ENCODE measurements at places on chromosomes 12 and 14. TPM values are rescaled to one million over a fixed set of nuclear protein-coding genes. Genes with fewer than 3 reads are reported as not detected.

- no peak for DNase-seq
Observed at GRCh38 chr12:77537663-77538062, 293.0 kb upstream of the NAV3 start.

The ESPL1 gene
- 4.6 TPM for polyA plus RNA-seq

DNA sequence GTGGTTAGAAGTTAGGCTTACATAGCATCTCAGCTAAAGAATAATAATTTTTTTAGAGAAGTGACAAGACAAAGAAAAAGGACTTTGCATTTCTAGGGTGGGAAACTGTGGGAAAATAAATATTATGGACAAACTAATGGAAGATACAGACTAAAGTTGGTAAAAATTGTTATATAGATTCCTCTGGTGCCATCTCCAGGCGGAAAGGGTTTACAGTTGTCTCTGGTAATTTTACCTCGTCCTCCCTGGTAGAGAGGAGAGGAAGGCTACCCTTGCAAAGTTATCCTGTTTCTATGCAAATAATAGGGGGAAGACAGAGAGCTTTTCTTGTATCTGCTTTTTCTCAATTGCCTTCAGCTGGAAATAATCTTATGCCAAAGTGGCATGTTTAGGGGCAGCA lies 5.2 kb downstream of the OR11G2 start:
- no peak for DNase-seq

GRCh38 chr12:15276088-15276698 lies 46.1 kb upstream of the PTPRO start:
- peak; percentile 71 for DNase-seq

DNA sequence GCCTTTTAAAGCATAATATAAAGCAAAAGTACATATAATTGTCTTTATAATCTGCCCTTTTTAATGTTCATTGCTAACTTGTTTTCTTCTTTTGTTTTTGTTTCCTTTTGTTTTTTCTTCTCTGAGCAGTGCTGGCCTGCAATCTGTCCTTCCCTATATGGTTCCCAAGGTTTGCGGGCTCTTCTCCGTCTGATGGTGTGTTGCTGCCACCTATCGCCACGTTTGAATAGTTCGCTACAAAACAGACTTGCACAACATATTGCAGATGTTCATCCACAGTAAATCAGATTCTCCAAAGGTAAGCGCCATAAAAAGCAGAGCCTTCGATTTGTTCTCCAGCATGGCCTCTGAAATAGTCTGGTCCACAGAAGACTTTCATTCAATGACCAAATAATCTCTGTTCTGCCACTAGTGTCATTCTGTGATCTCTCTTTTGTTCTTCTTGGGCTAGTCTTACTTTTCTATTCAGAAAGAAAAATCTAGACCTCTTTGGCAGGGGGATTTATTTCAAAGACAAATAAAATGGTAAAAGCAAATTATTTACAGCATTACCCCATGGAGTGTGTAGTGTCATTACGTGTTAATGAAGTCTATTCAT lies 33.5 kb downstream of the C12orf50 start:
- peak; percentile 75 for DNase-seq

- DNase-seq, result no peak
Observed at GRCh38 chr14:35480119-35480769, 53.7 kb upstream of the INSM2 start.

GRCh38 chr12:117333331-117333881 lies 28.0 kb downstream of the NOS1 start:
- no peak for DNase-seq

The TAS2R7 gene
- polyA plus RNA-seq, result not detected

- no peak for DNase-seq
Observed at GRCh38 chr12:53069621-53070410, 9.4 kb downstream of the SPRYD3 start.

The DNAJC22 gene
- polyA plus RNA-seq, result 0.11 TPM

DNA sequence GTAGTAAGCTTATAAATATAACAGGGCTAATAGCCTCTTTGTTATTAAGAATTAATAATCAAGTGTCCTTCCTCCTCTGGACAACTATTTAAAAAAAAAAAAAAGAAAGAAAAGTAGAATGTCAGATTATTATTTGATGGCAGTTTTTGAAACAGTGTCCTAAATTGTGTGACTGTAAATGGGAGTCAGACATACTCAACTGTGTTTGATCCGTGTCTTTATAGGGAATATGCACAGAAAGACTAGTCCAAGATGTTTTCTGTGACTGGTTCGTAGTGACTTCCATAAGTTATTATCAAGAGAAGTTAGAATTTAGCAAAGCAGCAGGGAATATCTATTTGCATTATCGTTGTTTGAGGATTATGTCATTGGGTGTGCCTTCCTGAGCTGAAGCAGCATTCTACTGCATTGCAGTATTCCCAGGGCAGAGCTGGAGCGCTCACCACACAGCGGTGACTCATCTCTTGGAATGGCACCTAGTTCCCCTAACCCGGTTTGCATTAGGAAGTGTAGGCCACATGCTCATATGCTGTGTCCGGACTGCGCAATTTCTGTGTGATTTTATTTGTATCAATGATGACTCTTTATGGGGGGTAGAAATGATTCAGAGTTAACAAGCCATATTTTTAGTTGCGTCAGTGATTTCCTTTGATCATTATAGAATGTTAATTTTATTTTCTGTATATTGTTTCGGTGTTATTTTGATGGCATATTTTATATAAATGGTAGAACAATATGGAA lies 7.9 kb downstream of the DYNC1H1 start:
- DNase-seq, result peak; percentile 88

DNA sequence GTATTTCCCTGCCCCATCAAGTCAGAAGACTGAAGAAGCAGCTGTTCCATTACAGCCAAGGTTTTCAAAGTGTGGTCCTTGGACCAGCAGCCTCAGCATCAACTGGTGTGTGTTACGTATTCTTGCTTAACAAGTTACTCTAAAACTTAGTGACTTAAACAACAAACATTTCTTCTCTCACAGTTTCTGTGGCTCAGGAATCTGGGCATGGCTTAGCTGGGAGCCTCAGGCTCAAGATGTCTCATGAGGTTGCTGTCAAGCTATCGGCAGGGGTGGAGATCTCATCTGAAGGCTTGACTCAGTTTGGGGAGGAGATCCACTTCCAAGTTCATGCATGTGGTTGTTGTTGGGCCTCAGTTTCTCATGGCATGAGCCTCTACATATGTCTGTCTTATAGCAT lies 174.5 kb downstream of the KTN1 start:
- no peak for DNase-seq

- DNase-seq, result no peak
Observed at GRCh38 chr12:51389302-51389999, 1.8 kb downstream of the GALNT6 start.

The SLC5A8 gene
- not detected for polyA plus RNA-seq

GRCh38 chr12:89427508-89428156 lies 75.3 kb upstream of the DUSP6 start:
- no peak for DNase-seq

- DNase-seq, result no peak
Observed at GRCh38 chr14:74908861-74909341, 14.2 kb downstream of the RPS6KL1 start.

DNA sequence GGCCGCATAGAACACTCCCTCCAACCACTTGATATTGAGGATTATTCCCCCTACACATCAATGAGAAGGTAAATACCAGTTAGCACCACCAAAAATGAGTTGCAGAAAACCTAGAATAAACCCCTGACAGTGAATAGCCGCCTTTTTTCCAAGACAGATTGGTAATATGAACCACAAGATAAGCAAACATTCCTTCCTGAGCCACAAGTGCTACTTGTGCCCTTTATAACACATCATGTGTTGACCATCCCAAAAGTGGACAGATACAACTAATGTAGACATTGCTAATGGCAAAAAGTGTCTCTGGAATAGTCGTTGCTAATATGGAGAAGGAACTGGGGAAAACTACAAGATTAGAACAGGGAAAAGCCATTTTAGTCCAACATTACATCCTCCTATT lies 17.2 kb downstream of the NOXRED1 start:
- no peak for DNase-seq

The MYF5 gene
- 33.6 TPM for polyA plus RNA-seq

GRCh38 chr12:14365294-14366208 lies at the start of gene ATF7IP:
TSS of gene ATF7IP (plus strand) at chr12:14365682. CDS start at chr12:14423916, 58,234 bp downstream.
- peak; percentile 98 for DNase-seq

DNA sequence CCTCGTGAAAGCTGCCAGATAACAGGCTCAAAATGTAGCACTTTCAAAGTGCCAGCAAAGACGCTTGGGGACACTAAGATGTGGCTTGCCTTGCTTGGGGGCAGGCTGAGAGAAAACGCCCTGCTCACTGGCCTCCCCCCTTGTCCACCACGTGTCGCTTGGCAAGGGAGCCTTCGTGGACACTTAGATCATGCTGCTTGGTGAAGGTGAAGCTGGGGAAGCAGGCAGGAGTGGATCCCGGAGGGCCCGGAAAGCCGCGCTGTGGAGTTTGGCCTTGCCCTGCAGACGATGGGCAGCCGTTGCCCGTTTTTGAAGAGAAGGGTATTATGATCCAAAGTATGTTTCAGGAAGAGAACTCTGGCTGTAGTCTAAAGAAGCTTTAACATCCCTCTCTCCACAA lies 53.4 kb upstream of the BDKRB2 start:
- no peak for DNase-seq

The TRHDE gene
- 2.1 TPM for polyA plus RNA-seq

- DNase-seq, result no peak
Observed at GRCh38 chr12:32089586-32089985, 17.1 kb upstream of the BICD1 start.
